ENCODE measurements at places on chromosomes 3 and 15. TPM values are rescaled to one million over a fixed set of nuclear protein-coding genes. Genes with fewer than 3 reads are reported as not detected.

GRCh38 chr3:130395916-130396315, 50.4 kb downstream of the COL6A5 start:
- no peak for DNase-seq

- DNase-seq = no peak
These were observed 16.9 kb upstream of the NLGN1 start for GRCh38 chr3:173380681-173381080.

GRCh38 chr3:135917076-135917475, 48.5 kb upstream of the PPP2R3A start:
- DNase-seq = no peak

GRCh38 chr3:138933981-138934691, 12.8 kb downstream of the FOXL2 start:
- peak; percentile 52 for DNase-seq

DNA sequence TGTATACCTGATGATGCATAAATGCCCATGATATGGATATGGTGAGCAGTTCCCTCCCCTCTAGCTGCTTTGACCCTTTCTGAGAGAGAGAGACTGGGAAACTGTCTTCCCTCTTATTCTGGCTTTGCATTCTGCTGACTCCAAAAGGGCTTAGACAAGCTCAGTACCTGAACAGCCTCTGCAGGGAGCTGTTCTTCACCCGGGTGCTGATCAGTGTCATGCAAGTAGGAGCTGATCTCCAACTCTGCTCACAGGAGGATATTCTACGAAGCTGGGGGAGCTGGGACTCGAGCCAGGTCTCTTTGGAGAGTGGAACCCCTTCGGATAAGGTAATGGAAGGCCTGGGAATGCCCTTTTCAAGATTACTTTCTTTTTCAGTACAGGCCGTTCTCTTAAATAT, 237.1 kb downstream of the RYR3 start:
- DNase-seq = peak; percentile 67

DNA sequence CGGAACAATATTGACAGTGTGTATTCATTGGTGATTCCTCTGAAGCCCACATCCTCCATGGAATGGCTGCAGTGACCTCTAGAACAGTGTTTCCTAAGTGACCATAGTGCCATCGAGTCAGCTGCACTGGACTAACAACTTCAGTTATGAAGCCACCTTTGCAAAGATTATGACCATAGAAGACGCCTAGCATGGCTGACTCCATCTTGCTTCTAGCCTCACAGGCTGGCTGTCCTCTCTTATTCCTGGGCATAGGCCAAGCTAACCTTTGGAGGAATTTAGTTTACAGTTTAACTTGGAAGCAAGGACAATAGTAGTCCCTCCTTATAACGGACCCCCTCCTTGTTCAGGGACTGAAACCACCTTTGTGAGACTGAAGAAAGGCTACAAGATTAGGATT, 37.3 kb upstream of the OSBPL11 start:
- DNase-seq = no peak

DNA sequence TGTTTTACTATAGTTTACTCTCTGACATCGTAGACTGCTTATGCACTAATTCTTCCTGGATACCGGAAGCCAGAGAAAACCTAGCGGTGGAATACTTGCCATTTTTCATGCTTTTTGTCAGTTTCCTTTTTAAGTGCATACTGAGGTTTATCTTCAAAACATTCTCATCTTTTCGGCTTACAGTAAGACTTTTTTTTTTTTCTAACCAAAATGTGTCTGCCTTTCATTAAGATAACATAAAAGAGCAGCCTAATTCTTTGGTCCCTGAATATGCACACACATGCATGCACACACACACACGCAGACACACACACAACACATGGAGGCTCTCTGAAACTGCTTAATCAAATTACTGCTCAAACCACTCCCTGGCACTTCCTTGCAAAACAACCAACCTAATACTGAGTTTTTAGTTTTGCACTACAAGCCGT, 1.3 kb downstream of the ZNF445 start:
- DNase-seq = peak; percentile 38

GRCh38 chr15:29242456-29243242, 27.0 kb downstream of the NSMCE3 start:
- DNase-seq = peak; percentile 9

- DNase-seq = no peak
These were observed 61.8 kb downstream of the RPL39L start for GRCh38 chr3:187077537-187077936.

DNA sequence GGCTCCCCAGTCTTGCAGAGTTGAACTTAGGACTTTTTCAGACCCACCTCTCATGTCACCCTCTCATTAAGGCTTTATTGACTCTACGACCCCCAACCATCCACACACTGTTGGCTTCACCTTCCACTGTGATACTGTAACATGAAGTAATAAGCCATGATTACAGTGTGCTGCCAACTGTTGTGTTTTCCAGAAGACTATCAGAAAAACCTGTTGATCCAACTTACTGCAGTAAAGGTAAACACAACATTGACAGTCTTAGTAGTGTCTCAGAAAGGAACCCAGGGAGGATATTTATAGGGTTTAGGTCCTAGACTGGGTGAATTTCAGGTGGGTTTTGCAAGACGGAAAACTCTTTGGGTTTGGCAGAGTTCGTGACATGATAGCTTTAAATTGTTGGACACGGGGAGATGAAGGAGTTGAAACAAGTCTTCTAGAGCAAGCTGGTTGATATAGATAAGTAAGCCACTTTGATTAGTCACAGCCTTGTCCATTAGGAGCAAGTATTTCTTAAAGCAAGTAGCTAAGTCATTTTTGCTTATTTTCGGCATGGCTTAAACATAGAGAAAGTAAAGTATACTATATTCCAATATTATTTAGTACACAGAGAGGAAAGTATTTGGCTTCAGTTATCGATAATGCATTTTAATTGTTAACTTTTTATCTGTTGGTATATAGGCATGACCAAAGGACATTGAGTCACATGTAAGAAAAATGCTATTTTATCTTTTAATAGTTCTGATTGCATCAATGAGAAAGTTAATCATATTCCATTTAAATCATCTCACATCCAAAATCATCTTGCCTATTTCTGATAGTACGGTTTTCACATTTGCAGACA, 2.4 kb upstream of the COL6A5 start:
- no peak for DNase-seq

DNA sequence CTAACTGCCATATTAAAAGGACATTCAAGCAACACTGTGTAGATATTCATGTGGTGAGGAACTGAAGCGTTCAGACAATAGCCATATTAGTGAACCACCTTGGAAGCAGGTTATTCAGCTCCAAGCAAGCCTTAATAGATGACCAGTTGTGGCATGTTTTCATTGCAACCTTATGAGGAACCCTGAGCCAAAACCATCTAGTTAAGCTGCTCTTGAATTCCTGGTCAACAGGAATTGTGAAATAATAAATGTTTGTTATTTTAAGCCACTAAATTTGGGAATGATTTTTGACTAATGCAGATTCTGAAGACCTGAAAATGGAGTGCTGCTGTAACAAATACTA, 73.0 kb downstream of the SPRED1 start:
- no peak for DNase-seq

DNA sequence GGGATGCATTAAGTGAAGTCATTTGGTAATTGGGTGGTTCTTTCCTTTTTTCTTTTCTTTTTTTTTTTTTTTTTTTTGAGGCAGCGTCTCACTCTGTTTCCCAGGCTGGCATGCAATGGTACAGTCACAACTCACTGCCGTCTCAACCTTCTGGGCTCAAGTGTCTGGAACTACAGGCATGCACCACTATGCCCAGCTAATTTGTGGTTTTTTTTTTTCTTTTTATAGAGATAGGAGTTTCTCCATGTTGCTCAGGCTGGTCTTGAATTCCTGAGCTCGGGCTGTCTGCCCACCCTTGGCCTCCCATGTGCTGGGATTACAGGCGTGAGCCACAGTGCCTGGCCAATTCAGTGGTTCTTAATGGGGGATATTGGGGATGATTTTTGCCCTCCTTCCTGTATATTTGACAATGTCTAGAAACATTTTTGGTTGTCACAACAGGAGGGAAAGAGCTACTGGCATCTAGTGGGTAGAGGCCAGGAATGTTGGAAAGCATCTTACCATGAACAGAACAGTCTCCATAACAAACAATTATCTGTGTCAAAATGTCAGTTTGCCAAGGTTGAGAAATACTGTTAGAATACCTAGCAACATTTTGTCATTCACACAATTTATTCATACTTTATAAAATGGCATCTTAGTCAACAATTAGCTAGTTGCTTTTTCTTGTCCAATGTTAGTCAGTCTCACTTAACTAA, 79.4 kb upstream of the CNTN3 start:
- no peak for DNase-seq

DNA sequence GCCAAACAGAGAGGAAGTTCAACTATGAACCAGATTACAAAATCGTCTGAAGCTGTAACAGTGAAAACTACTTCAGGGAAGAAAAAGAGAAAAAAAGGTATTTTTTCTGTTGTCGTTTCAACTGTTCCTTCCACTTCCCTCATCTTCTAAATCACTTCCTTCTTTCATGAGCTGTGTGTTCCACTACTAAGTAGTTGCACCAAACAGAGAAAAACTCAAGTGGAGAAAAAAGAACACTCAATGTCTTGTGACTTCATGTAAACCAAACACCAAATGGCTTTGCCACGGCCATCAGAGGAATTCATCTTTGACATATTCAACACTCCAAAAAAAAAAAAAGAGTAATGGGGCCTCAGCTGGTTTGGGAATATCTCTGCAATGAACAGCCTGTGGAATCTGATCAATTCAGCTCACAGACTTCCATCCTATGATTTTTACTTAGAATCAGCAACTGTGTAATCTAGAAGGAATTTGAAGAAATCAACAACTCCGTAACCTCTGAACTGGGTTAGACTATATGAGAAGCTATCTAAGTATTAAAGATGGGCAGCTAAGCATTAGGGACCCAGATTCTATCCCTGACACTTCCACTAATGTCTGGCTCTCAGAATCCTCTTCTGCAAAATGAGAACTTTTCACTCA, 47.5 kb upstream of the RNF7 start:
- no peak for DNase-seq

- DNase-seq = no peak
These were observed 72.2 kb downstream of the NR1D2 start for GRCh38 chr3:24017305-24017704.

- no peak for DNase-seq
These were observed 23.0 kb upstream of the FURIN start for GRCh38 chr15:90845201-90845949.

DNA sequence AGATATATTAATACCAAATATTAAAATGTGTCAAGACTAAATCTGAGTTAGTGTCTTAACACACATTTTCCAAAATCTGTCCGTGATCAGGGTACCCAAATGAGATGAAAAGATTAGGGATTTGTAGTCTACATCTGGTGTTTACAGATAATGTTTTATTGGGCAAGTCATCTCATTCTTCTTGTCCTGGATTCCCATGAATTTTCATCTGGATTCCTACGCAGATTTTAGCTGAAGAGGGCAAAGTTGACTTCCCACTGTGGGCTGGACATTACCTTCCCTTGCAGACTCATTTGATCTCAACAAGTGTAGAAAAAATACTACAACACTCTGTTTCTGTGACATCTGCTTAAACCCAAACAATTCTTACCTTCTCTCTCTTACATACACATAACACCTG, 79.1 kb downstream of the CEP63 start:
- DNase-seq = no peak

Gene DNAH12
- total RNA-seq = 13.4 TPM

Gene TM4SF4
- total RNA-seq = 1.9 TPM

Gene ARPIN
- 28.5 TPM for total RNA-seq

Gene UROC1
- 0.09 TPM for total RNA-seq

Gene CGNL1
- total RNA-seq = 32.8 TPM

Gene LMAN1L
- not detected for total RNA-seq

Gene ZNF80
- total RNA-seq = not detected
